ENCODE measurements at places on chromosomes 2 and 18. TPM values are rescaled to one million over a fixed set of nuclear protein-coding genes. Genes with fewer than 3 reads are reported as not detected.
A peak's percentile ranks its signal among the peaks of the same experiment; 100 is the strongest.

Gene MPV17
- 139 TPM for polyA plus RNA-seq

Gene COL4A4
- polyA plus RNA-seq, result 0.02 TPM

Gene SH3BP4
- polyA plus RNA-seq, result not detected

Gene CCDC85A
- polyA plus RNA-seq, result not detected

Gene LGALSL
- not detected for polyA plus RNA-seq

DNA sequence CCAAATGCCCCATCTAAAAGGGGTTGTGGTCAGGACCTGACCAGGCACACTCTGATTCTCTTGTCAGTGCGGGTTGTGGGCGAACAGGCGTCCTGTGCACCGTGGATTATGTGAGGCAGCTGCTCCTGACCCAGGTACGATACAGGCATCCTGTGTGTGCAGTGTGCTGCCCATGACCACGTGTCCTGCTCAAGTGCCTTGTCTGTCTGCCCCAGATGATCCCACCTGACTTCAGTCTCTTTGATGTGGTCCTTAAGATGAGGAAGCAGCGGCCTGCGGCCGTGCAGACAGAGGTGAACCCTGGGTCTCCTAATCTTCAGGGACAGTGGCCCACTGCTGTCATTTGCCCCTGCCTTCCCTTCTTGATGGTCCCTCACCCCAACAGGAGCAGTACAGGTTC is 14.6 kb downstream of the PTPN18 start:
- DNase-seq, result peak; percentile 32

DNA sequence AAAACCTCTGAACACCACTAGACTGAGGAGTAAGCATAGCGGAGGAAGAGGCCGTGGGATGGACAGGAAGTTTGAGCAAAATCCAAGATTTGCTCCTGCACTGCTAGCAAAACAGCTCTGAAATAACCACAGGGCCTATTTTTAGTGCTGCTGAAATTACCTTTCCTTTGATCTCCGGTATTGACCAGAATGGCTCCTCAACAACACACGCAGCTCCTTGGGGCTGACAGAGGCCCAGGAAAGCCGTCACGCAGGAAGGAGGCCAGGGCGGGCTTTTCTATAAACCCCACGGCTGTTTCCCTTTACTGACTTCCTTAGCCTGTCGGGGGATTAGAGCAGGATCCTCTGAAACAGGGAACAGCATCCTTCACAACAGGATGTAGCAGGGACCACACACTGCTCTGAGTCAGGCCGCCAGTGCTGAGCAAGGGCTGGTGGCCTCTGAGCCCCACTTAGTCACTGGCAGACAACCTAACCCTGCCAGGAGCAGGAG is 80.8 kb upstream of the LCLAT1 start:
- DNase-seq, result no peak

DNA sequence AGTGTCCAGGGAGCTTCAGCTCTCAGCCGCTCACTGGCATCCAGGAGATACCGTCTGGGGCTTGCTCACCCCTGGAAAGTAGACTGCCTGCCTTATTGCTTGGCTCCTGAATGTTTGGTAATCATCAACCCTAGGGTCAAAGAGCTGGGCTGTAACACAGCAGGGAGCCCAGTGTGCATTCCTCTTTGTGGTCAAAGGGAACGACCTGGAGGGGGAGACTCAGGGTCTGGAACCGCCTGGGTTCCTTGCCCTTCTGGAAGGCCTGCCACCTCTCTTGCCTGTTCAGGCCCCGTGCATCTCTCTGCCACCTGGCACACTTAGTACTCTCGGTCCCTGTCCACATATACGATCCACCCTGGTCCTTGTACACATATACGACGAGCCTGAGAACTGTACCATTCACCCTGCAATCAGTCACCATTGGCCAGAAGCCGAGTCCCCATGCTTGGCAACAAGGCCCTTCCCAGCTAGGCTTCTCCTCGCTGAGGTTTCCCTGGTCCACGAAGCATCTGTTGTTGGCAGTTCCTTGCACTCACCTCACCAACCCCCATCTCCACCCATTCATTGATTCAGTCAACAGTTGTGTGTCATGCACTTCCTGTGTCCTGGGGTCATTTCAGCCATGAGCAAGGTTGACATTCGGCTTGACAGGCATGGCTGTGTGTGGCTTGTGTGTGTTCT is at the start of gene NAT8:
NAT8 (minus strand) TSS at position 85 of the 681 bp plus-strand sequence. CDS start 794 bp downstream, outside the sequence.
- DNase-seq, result no peak

DNA sequence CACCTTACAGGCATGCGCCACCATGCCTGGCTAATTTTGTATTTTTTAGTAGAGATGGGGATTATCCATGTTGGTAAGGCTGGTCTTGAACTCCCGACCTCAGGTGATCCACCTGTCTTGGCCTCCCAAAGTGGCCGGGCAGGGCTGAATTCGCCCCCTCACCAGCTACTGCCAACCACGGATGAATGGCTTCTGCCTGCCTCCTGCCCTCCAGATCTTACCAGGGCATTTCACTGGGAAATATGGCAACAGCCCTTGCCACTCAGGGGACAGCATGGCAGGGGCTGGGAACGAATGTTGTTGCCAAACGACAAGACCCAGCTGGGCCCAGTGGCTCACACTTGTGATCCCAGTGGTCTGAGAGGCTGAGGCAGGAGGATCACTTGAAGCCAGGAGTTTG is 1.8 kb upstream of the ALPP start:
- no peak for DNase-seq

DNA sequence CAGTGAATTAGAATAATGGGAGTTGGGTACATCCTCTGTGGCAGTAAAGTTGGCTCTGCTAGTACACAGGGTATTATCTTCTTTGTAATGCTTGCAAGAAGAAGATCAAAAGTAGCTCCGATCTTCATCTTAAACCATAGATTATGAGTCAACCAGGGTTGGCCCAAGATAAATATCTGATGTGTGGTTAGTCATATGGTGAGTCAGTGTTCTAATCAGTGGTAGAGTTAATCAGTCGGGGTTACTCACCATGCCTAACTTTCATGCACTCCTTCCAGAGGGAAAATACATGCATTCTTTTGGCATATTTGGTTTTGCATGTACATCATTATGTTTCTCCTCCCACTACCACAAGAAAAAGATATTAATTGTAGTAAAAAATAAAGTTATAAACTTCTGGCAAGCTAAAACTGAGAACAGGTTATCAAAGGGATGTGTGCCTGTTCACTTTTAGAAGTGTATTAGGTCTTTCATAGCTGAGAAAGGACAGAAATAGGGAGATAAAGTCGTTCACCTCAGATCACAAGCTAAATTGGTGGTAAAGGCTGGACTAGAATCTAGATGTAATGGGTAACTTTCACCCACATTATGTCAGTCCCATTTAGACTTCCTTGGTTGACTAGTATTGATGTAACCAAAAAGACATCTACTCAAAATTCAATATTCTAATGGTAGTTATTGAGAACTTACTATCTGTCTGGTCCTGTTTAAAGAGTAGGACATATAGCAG is 684.4 kb downstream of the IRS1 start:
- no peak for DNase-seq

DNA sequence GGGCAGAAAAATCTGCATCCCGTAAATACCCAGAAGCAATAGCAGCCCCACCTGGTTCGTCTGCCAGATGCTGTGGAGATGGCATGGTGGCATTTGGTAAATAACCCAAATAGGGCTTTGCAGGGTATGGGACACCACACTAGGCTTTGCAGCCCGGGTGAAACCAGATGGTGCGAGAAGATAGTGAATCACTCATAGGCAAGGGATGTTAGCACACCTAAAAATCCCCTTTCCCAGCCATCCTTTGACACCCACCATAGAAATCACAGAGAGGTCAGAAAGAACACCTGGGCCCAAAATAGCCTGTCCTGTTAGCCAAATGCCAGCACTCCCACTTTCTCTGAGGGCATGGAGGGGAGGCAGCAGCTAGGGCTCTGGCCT is 47.6 kb downstream of the BCL11A start:
- no peak for DNase-seq

DNA sequence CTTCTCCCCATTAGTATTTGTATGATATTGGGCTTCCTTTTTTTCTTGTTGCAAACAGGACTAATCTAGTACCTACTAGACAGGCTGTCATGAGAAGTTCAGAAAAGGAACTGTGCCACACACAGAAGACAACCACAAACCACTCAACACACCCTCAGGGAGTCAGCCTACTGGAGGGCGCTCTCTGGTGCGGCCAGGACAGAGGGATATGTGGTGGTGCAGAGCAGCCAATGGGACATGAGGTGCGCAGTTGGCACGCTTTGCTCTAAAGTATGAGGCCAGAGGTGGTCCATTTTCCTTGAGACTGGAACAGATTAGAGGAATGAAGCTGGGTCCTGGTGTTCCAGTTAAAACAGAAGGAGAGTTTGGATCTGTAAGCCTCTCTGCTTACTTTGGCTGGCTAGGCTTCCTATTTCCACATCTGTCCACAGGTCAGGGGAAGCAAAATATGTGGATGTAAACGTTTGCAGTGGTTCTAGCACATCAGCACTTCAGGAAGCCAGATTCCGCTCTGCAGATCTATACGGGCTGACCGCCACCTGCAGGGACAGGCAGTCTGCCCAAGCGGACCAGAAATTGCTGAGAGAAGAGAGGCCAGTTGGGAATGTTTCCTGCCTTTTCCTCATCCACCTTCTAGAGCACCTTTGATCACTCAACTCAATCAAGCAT is 114.1 kb downstream of the GFPT1 start:
- no peak for DNase-seq

DNA sequence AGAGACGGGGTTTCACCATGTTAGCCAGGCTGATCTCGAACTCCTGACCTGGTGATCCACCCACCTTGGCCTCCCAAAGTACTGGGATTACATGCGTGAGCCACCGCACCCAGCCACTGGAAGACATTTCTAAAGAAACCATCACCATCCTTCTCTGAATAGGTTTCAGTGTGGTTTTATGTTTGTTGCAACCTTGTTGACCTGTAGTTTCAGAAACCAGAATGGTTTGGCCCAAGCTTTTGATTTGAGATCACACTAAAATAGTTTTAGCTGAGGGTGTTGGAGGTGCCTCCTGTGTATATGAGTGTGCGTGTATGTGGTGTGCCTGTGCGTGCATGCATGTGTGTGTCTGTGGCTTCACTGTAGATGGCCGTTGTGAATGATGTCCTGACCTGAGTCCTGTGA is 26.2 kb downstream of the INPP4A start:
- no peak for DNase-seq
